MCF 10A (cell line): ENCODE measurements at places on chromosomes 5 and 9. TPM values are rescaled to one million over a fixed set of nuclear protein-coding genes. Genes with fewer than 3 reads are reported as not detected.

DNA sequence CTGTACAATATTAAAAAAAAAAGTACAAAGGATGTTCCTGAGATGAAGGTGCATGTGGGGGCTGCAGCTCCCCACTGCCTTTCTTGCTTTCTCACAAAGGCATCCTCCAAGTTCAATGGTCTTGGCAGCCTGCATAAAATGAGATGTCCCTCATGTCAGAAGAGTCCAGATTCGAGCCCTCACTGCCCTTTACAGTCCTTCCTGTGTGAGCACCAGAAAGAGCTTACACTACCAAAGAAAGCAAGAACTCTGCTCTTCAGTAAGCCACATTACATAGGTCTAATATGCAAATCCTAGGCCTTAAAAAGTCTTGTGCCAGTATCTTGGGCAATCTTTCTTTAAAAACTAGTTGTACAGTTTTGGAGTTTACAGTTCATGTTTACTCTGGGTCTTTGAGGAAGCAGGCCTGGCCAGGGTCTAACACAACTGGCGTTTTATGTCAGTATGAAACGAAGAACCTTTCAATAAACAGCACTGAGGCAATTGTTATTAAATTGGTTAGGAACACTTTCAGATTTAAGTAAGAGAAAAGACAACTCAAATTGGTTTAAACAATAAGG, 36.0 kb downstream of the CSF2 start:
- H3K4me1 ChIP-seq, result peaks cover 3% of the 10 kb centered on the region
- H3K27me3 ChIP-seq, result no peaks in the 10 kb centered on the region
- no peak overlapping the region for H3K27ac ChIP-seq
- DNase-seq, result no peak

DNA sequence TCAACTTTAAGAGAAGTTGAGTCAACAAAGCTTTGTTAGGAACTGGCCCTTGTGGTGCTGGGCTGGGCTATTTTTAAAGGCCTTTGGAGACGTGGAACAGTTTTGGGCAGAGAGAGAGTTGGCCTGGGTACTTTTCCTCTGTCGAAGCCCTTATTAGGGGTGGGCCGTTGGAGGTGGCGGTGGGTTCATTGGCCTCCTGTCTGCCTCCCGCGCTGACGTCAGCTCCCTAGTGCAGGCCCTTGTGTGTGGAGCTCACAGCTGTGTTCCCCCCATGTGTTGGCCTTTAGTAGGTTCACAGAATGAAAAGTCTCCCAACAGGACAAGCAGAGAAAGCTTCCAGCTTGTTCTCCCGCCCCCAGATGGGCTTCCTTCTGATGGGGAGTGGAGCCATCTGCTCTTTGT, 2.7 kb downstream of the NCS1 start:
- no peak overlapping the region for H3K4me3 ChIP-seq
- H3K27me3 ChIP-seq, result no peaks in the 10 kb centered on the region
- H3K4me1 ChIP-seq, result no peaks in the 10 kb centered on the region
- DNase-seq, result no peak
- peaks cover 10% of the 10 kb centered on the region for H3K36me3 ChIP-seq

DNA sequence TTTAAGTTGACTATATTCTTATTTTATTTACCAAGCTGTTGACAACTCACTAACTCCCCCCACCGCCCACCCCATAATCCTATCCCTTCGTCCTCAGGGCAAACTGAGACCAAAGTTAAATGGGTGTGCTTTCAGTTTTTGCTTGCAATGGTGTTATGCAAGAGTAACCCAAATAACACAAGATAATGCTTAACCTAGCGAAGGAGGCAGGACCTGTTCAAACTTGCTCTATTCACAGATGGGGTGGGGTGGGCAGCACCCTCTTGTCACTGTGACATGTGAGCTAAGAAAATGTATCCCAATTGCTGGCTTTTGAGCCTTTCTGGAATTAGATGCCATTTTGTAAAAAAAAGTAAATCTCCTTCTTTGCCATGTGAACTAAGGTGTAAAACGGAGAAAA, 40.4 kb downstream of the GLIS3 start:
- H3K36me3 ChIP-seq, result no peaks in the 10 kb centered on the region
- peak; percentile 35 for DNase-seq
- no peak overlapping the region for H3K27ac ChIP-seq
- no peaks in the 10 kb centered on the region for H3K27me3 ChIP-seq

DNA sequence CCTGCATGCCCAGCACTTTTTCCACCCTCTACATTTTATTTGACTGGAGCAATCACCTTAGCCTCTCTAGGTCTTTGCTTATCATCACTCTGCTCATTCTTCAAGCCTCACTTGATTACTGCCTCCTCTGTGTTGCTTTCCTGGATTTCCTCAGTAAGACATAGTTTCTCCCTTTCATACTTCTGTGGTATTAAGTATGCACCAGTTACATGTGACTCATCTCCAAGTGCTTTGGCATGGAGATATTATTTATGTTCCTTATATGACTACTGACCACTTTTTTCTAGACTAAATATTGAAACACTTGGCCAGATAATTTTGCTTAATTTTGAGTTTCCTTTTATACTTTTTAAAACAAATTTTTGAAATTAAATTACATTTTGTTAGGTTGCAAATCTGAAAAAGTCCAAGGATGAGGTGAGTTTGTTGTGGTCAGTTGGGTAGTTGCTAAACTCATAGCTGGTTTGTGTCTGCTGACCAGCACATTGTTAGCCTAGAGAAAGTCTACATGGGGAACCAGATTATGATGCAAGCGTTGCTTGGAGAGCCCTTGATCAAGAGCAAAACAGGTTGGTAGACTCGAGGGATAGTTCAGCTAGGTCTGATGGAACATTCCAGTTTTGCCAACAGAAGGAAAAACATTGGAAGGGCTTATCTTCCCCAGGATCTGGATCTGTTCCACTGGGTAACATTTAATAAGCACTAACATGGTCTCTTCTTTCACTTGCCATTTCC, 140.2 kb downstream of the TMC1 start:
- peak; percentile 20 for DNase-seq
- H3K27ac ChIP-seq, result peak overlapping the region; percentile 16
- no peaks in the 10 kb centered on the region for H3K36me3 ChIP-seq
- H3K4me1 ChIP-seq, result peaks cover 7% of the 10 kb centered on the region

- no peak overlapping the region for H3K27ac ChIP-seq
- no peaks in the 10 kb centered on the region for H3K27me3 ChIP-seq
- H3K36me3 ChIP-seq, result peaks cover 87% of the 10 kb centered on the region
- H3K4me3 ChIP-seq, result no peak overlapping the region
- H3K4me1 ChIP-seq, result peaks cover 5% of the 10 kb centered on the region
- no peak for DNase-seq
Observed at GRCh38 chr5:138408023-138408422, 30.8 kb upstream of the REEP2 start.

- no peaks in the 10 kb centered on the region for H3K4me1 ChIP-seq
- no peak overlapping the region for H3K27ac ChIP-seq
- no peak for DNase-seq
Observed at GRCh38 chr5:115179030-115179393, 9.3 kb upstream of the TRIM36 start.

- peaks cover 96% of the 10 kb centered on the region for H3K36me3 ChIP-seq
- no peak for DNase-seq
- H3K27ac ChIP-seq, result peak overlapping the region; percentile 61
- peaks cover 8% of the 10 kb centered on the region for H3K4me1 ChIP-seq
Observed at GRCh38 chr5:134545070-134545868, 19.8 kb downstream of the JADE2 start.

DNA sequence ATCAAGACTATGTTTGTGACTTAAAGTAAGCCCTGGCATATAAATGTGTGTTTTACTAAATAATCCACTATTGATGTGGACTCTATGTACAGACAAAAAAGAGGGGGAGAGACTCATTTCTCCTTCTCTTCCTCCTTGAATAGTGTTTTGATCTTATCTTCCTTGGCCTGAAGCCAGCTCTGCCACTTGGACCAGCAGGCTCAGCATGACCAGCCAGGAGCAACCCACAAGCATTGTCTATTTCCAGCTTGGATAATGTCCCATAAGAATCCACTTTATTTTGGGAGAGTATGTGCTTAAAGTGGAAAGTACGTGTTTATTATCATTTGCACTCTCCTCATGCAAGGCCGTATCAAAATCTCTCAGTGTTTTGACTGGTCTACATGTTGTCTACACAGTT, 23.8 kb upstream of the SLC46A2 start:
- H3K27ac ChIP-seq, result no peak overlapping the region
- peaks cover 10% of the 10 kb centered on the region for H3K27me3 ChIP-seq
- no peak for DNase-seq
- no peaks in the 10 kb centered on the region for H3K36me3 ChIP-seq

DNA sequence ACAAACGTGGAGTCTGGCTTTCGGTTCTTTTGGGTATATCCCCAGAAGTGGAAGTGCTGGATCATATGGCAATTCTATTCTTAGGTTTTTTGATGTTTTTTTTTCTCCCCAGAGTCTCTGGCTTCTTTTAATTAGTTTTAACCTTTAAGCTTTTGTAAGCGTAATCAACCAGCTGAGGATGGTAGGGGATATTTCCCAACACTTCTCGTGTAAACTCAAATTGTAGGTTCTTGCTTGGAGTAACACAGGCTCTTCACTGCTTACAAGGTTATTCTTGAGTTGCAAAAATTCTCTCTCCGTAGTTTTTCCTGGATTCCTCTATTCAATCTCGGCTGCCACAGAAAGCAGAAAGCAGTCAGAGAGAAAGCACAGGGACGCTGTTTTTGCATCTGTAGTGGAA, 11.9 kb downstream of the LAMC3 start:
- no peak for DNase-seq
- H3K27ac ChIP-seq, result no peak overlapping the region
- H3K27me3 ChIP-seq, result peaks cover 80% of the 10 kb centered on the region
- H3K4me1 ChIP-seq, result no peaks in the 10 kb centered on the region
- H3K36me3 ChIP-seq, result no peaks in the 10 kb centered on the region

DNA sequence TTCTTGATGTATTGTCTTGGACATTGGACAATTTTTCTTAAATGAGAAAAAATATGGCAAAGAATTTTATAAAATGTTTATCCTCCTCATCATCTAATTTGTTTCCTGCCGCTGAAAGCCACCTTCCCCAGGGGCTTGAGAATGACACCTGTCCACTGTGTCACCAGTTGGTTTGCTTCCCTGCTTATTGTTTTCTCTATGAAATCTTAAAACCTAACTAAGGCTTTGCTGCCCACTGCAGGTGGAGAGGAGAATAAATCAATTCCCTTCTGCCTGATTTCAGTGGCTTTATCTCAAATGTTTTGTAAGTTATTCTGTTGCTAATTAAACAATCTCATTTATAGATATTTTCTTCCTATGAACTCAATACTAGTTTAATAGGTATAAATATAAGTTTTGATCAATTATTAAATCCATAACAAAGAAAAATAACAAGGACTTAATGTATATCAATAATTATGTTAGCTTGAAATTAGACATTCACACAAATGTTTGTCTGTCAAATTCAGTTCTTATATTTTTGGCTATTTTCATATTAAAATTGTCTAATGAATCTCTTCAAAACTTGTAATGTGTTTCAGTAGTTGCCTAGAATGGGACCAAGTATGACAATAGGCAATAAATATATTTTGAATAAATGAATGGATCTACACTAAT, 822.5 kb downstream of the PTPRD start:
- H3K36me3 ChIP-seq, result no peaks in the 10 kb centered on the region
- H3K27ac ChIP-seq, result no peak overlapping the region
- no peak overlapping the region for H3K4me3 ChIP-seq
- H3K27me3 ChIP-seq, result peaks cover 17% of the 10 kb centered on the region

DNA sequence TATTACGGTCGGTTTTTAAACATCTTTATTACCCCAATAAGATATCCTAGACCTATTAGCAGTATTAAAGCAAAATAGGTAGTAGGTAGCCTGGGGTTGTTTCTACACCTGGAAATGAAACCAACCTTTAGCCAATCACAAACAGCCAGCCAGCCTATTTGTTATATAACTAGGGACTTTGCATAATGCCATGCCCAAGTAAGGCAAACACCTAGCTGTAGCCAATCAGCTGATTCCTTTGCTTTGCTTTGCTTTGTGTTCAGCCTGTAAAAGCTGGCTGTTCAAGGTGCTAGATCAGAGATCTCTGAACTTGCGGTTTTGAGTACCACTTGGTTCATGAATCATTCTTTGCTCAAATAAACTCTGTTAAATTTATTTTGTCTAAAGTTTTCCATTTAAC, 46.5 kb upstream of the SETD9 start:
- no peak overlapping the region for H3K27ac ChIP-seq
- no peak for DNase-seq
- H3K27me3 ChIP-seq, result no peaks in the 10 kb centered on the region
- H3K4me3 ChIP-seq, result no peak overlapping the region
- H3K4me1 ChIP-seq, result no peaks in the 10 kb centered on the region
- peaks cover 25% of the 10 kb centered on the region for H3K36me3 ChIP-seq

DNA sequence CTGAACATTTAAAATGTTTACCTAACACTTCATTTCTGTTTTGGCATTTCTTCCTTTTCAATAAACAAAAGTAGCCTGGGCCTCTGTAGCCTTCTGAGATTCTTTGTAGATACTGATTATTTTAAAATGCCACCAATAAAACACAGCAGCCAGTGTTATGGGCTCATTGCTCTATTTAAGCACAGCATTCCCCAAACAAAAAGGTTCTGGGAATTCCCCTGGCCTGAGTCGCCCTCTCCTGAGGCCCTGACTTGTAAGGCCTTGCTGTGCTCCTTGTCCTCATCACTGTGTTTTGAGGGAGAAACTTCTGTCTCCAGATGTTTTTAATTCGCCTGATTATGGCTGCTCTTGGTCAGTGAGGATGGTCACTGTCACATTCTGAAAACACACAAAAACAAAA, 33.0 kb upstream of the CTXN3 start:
- H3K4me3 ChIP-seq, result no peak overlapping the region
- no peaks in the 10 kb centered on the region for H3K36me3 ChIP-seq
- no peaks in the 10 kb centered on the region for H3K27me3 ChIP-seq
- H3K27ac ChIP-seq, result no peak overlapping the region
- peak; percentile 41 for DNase-seq

Gene ODF2
- total RNA-seq, result 34.4 and 37.3 TPM in 2 replicates

Gene SMIM33
- not detected in 2 replicates for total RNA-seq
